ENCODE measurements at places on chromosomes 7 and 10.

- DNase-seq: no peak
Observed at GRCh38 chr7:143363016-143363937, 764 bp upstream of the FAM131B start.

- DNase-seq: no peak
Observed at GRCh38 chr10:100736144-100736808, 9.1 kb upstream of the PAX2 start.

DNA sequence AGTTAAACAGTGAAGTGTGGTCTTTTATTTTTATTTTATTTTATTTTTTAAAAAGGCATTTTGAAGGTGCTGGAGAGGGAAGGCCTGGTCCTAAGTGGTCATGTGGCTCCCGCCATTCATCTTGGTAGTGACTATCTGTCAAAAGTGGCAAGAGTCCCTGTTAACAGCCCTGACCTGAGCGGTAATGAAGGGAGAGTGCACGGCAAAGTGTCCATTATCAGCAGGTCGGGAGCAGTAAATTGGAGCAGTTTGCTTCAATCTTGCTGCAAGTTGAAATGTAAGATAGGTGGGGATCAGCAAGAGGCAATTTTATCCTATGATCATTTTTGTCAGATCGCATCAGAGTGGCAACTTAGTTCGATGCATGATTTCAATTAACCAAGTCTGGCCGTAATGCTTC, 227.4 kb upstream of the SP4 start:
- no peak for DNase-seq

- DNase-seq: no peak
Observed at GRCh38 chr10:124995605-124996004, 53.7 kb downstream of the ZRANB1 start.

DNA sequence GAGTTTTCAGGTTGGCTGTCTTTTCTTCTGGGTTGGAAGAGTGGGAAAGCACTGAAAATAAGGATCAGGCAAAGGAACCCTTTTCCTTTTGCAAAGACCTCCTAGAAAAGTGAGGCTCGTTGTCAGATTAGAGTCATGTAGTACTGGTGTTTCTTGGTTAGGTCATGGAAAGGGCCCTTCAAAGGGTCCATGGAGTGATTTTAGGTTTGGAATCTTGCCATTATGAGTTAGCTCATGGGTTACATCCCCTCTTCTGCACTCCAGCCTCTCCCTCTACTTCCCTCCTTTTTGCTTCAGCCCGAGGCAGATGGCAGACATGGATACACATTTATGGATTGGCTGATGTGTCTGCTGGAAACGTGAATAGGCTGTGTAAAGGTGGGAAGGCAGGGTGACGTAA, 47.0 kb downstream of the CREB5 start:
- no peak for DNase-seq

- no peak for DNase-seq
Observed at GRCh38 chr7:116571552-116571951, 46.7 kb downstream of the CAV1 start.

- no peak for DNase-seq
Observed at GRCh38 chr10:26571655-26572054, 125.8 kb upstream of the PDSS1 start.

DNA sequence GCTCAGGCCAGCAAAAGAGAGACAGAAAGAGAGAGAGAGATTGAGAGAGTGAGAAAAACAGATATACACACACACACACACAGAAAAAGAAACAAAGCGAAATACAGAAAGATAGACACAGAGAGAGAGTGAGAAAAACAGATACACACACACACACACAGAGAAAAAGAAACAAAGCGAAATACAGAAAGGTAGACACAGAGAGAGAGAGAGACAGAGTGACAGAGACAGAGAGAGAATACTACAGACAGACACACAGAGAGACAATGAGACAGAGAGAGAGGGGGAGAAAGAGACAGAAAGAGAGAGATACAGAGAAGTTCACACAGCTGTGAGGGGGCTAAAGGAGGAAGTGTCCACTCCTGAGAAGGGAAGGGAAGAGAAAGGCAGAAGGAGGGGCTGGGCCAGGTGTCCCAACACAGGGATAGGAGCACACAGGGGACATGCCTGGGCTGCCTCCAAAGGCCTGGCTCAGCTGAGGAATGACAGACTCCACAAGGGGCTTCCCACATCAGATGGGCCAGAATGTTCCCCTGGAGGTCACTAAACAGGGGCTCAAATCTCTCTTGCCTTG, 4.3 kb downstream of the GCK start:
- DNase-seq: no peak

Measured in HCEC 1CT (cell line).